ENCODE measurements at places on chromosomes 6 and 20.

DNA sequence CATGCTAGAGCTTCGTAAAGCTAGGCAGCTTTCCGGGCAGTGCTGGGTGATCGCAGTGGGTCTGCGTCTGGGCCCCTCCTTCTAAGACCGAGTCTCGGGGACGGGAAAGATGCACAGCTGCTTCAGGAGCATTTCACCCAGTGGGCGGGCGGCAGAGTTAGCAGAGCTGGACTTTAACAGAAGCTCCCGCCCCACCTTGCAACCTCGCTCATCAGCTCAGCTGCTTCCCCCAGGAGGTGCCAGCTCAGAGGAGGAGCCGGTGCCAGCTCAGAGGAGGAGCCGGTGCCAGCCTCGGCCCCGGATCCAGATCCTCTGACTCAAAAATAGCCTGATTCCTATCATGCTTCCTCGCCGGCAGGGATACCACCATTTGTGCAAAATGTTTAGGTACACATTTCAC, 94.5 kb upstream of the RPS6KA2 start:
- no peak for DNase-seq

GRCh38 chr20:15705975-15706374, 867.3 kb downstream of the KIF16B start:
- DNase-seq: no peak

DNA sequence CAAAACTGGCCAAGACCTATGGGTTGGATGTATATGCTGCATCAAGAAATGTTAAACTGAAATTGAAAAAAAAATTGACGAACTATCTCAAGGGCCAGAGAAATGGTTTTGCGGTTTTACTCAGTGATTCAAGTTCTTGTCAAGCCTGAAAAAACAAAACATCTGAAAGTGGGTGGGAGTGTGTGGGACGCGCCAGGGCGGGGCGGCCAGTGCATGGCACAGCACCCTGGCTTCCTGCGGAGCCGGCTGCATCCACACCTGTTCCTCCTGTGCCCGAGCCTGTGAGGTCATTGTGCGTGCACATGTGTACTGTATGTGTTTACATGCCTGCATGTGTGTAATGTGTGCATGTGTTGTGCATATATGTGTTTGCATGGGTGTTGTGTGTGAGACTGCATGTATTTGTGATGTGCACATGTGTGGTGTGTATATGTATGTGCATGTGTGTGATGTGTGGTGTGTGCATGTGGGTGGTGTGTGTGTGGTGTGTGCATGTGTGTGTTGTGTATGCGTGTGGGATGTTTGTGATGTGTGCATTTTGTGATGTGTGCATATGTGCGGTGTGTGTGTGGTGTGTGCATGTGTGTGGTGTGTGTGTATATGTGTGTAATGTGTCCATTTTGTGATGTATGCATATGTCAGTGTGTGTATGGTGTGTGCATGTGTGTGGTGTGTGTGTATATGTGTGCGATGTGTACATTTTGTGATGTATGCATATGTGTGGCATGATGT, 59.8 kb downstream of the CDH4 start:
- no peak for DNase-seq

- no peak for DNase-seq
Measured at GRCh38 chr6:170034294-170034693, 256.6 kb downstream of the DLL1 start.

DNA sequence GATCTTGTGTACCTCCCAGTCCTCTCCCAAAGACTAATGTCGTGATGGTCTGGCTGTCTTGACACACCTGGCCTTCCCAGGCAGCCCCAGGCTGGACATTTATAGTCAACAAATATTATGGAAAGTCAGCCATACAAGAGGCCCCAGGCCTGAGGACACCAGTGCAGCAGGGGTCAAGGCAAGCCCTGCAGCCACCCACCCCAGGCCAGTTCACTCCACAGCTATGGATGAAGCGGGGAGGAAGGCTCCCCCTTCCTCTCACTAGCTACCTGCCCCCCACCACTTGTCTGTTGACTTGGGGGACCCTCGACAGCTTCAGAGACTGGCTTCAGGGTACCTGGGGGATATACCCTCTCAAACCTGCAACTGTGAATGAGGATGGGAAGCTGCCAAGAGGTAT, 132.1 kb downstream of the MRPL14 start:
- DNase-seq: no peak

GRCh38 chr6:84428300-84428907, 201.0 kb upstream of the CEP162 start:
- no peak for DNase-seq

- no peak for DNase-seq
Measured at GRCh38 chr6:3585320-3585935, 128.6 kb upstream of the SLC22A23 start.

DNA sequence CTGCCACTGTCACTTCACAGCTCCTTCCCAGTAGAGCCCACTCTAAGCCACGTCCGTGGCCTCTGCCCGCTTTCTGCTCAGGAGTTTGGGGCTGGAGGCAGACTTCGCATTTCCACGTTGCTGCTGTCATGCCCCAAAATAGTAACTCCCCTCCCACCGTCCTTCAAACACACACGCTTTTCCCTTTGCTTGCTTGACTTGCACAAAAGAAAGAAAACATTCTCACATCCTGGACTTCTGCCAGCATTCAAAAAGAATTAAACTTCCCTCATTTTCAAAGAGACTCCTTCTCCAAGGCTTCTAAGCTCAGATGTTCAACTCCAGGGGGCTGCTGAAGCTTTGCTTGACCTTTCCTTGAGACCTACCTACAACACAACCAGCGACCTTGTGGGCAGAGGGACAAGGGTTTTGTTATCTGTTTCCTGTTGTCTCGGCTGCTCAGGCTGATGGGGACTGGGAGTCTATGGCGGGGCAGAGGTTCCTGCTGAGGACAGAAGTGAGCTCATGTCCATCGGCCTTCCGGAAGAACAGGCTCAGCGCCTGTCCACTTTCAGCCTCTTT, 263.8 kb upstream of the FOXQ1 start:
- no peak for DNase-seq

DNA sequence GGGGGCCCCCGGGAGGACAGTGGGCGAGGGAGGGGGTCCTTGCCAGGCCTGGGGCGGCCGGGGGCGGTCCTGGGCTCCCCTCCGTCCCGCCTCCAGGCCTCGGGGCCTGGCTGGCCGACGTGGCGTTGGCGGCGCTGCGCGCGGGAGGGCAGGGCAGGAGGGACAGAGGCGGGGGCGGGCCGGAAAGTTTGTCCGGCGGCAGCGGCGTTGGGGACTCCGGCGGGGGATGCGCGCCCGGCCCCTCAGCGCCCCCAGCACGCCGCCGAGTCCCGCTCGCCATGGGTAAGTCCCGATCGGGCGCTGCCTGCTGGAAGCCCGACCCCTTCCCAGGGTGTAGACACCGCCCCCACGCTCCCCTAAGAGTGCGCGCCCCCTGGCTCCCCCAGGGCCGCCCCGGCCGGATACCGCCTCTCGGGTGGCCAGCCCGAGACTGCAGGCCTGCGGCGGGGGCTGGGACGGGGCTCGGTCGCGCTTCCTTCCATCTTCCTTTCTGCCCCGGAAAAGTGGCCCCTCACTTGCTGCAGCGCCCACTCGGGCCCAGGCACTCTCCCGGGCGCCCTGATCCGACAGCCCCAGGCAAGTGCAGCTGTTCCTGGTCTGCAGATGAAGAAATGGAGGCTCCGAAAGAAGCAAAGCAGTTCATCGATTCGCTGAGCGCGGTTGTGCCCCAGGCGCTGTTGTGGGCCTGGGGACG, at the start of gene SLC2A10:
Gene SLC2A10 (plus strand): TSS at position 191 of the 694 bp plus-strand sequence. CDS start 88 bp downstream, at position 279.
- peak; percentile 5 for DNase-seq

- DNase-seq: no peak
Measured at GRCh38 chr6:130769861-130770260, 57.3 kb upstream of the SMLR1 start.

DNA sequence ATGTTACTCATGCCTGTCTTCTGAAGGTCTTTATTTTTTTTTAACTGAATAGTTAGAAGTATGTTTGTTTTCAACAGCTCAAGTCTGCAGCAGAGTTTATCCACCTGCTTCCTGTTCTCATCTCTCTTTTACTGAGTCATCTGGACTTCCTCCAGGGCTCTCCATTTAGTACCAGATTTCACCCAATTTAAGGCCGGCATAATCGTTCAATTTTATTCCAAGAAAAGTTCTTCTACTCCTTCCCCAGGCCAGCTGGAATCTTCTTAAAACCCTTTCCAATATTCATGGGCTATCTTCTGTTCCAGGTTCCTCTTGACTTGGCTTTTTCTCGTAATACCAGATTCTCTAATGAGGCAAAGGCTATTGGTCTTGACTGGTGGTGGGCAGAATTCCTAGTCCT, 79.0 kb upstream of the LAMA2 start:
- no peak for DNase-seq

DNA sequence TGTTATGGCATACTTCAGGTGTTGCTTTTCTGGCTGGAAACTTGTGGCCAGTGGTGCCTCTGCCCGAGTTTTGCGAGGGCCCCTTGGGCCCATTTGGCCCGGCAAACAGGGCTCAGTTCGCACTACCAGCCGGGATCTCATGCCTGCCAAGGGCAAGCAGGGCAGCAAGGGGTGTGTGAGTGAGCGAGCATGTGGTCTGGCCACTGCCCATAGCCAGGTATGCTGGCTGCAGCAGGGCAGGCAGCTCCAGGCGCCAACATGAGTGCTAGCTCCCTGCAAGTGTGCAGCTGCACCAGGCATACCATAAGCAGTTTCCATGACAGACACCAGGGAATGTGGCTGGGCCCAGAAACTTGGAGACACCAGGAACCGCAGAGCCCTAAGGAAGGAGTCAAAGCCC, 389.5 kb downstream of the NKAIN2 start:
- no peak for DNase-seq

GRCh38 chr6:28953039-28953584, 29.3 kb upstream of the TRIM27 start:
- no peak for DNase-seq

GRCh38 chr6:72564231-72564630, 57.6 kb upstream of the KCNQ5 start:
- DNase-seq: no peak

DNA sequence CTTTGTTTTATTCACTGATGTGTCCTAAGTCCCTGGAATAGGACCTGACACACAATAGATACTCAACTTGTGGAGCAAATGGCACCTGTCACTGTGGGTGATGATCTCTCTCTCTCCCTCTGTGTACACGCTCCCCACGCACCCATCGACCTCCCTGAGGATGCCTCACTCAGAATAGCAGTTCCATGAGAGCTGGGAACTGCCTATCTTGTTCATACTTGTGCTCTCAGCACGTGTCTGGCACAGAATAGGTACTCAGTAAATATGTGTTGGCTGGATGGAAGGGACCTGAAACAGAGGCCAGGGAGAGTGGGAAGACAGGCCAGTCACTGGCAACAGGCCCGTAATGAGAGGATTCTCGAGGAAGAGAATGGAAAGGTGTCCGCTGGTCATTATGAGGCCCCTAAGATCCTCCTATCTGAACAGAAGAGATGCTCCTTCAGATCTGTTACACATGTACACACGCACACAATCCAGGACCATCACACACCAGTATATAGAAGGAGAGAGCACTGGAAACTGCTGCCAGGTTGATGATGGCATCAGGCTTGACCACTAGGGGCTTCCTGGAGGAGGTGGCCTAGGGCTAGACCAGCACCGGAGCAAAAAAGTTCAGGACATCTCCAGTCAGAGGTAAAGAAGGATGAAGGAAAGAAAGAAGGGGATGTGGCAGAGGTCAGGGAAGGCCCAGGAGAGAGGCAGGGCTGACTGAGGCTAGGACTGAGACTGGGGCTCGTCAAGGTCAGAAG, 30.9 kb downstream of the VEGFA start:
- DNase-seq: no peak

DNA sequence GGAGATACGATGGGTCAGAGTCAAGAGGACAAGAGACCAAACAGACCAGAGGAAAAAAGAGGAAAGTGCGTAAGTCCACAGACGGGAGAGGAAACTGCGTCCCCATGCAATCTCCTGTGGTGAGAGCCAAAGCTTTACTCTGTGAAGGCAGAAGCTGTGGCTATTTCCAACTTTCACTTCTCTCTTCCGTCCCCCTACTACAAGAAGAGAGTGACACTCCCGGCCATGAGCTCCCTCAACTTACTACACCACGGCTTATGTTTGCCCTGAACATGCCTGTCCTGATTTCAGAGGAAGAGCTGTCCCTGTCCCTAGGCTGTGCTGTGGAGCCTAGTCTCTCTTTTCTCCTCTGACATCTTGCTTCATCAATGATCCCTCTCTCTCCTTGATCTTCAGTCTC, 11.5 kb upstream of the SSR1 start:
- DNase-seq: no peak

- DNase-seq: no peak
Measured at GRCh38 chr6:120260636-120261035, 911.1 kb upstream of the MAN1A1 start.

- peak; percentile 73 for DNase-seq
Measured at GRCh38 chr6:40587240-40588069, at the start of gene LRFN2. LRFN2 (minus strand) TSS chr6:40587364.

Data from caudate nucleus (tissue), 63 donors.